ENCODE measurements at places on chromosomes 7 and 10.

DNA sequence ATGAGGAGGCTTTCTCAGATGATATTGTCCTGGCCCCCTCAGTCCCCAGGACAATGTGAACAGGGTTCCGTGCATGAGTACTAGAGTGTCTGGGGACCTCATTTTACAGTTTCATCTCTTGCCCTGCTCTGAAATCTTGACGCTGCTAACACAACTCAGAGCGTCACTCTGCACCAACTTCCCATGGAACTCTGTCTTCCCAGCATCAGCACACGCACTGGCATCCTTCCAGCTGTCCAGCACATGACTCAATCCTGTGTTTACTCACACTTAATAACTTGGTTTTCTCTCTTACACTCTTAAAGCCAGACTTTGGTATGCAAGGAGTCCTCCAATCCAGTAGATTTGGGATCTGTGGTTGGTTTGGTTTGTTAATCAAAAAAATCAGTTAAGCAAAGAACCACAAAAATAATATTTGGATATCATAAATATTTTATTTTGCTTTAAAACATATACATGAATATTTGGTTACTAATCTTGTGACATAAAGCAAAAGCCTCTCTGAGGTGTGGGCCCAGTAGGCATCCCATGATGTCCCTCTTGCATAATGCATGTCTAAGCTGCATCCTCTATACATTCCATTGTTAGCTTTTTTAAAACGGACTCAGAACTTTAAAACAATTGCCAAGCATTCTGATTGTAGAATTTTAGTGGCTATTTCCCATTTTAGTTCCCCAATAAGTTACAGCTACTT, 131.0 kb downstream of the CXCL12 start:
- H3K36me3 ChIP-seq, result no peaks in the 10 kb centered on the region
- peaks cover 36% of the 10 kb centered on the region for H3K27me3 ChIP-seq
- no peak for DNase-seq

DNA sequence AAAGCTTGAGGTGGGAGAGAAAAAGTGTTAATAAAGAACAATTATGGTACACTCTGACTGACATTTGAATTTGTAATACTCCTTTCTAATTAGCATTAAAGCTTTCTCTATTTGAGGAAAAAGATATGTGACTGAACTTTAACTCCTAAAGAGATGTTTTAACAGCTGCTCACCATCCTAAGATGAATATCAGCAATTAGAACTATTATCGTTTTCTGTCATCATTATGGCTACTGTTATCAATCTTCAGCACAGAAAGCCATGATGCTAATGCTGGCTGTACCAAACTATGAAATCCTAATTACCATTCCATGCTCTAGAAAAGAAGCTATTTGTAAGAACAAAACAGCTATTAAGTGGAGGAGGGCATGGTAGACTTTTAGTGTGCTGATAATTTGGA, 228.8 kb upstream of the CSTF2T start:
- no peaks in the 10 kb centered on the region for H3K27me3 ChIP-seq
- H3K36me3 ChIP-seq, result no peaks in the 10 kb centered on the region
- H3K4me3 ChIP-seq, result no peak overlapping the region

- peaks cover 18% of the 10 kb centered on the region for H3K27me3 ChIP-seq
- H3K27ac ChIP-seq, result no peak overlapping the region
- no peaks in the 10 kb centered on the region for H3K4me1 ChIP-seq
- no peaks in the 10 kb centered on the region for H3K36me3 ChIP-seq
- no peak for DNase-seq
Observed at GRCh38 chr10:47057471-47057870, 146.2 kb downstream of the PTPN20 start.

DNA sequence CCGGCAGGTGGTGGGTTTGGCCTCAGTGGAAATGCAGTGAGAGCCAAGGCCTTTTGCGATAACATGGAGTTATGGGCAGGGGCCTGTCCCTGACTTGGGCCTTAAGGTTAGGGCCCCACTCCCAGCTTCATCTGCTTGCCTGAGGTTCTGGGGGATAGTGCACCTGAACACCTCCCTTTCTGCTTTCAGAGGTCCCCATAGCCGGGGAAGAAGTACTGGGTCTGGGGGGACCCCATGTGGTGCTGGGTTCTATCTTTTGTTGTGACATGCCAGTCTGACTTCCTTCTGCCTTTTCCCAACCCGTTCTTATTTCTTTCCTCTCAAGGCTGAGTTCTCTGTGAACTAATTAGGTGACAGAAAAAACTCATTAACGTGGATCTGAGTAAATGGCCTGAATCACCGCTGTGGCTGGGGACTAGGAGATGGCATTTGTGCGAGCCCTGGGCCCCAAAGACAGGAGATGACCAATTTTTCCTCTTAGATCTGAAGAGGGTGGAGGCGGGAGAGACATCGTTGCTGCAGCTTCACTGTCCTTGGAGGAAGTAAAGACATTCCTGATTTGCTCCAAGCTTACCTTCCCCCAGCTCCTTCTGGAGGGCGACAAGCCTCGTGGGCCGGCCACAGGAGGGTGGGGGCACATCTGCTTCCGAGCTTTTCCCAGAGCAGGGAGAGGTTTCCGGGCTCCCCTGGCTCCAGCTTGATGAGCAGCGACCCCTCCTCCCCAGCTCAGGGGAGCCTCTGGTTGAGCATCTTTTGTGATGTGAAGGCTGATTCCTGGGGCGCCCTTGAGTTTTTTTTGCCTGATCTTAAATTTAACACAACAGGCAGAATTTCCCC, 2.0 kb downstream of the AGAP3 start:
- H3K27ac ChIP-seq, result peak overlapping the region; percentile 72
- peak overlapping the region; percentile 54 for H3K4me3 ChIP-seq
- H3K4me1 ChIP-seq, result peaks cover 31% of the 10 kb centered on the region
- H3K36me3 ChIP-seq, result peaks cover 5% of the 10 kb centered on the region
- H3K27me3 ChIP-seq, result peaks cover 9% of the 10 kb centered on the region

GRCh38 chr7:23715099-23715498, 5.1 kb downstream of the STK31 start:
- no peak for DNase-seq
- no peak overlapping the region for H3K27ac ChIP-seq
- no peaks in the 10 kb centered on the region for H3K27me3 ChIP-seq
- no peak overlapping the region for H3K4me3 ChIP-seq

DNA sequence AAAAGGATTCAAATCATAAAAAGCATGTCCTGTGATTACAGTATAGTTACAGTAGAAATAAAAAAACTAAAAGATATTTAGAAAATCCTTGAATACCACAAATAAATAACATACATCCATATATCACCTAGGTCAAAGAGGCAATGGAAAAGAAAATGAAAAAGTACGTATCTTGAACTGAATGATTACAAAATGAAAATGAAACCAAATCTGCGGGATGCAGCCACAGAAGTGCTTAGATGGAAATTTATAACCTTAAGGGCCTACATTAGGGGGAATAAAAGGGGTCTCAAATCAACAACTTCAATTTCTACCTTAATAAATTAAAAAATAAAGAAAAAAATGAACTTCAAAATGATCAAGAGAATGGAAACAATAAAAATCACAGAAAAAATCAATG, 879.0 kb upstream of the CELF2 start:
- no peaks in the 10 kb centered on the region for H3K27me3 ChIP-seq
- no peak for DNase-seq
- H3K36me3 ChIP-seq, result no peaks in the 10 kb centered on the region
- no peaks in the 10 kb centered on the region for H3K4me1 ChIP-seq
- H3K4me3 ChIP-seq, result peak overlapping the region; percentile 47

DNA sequence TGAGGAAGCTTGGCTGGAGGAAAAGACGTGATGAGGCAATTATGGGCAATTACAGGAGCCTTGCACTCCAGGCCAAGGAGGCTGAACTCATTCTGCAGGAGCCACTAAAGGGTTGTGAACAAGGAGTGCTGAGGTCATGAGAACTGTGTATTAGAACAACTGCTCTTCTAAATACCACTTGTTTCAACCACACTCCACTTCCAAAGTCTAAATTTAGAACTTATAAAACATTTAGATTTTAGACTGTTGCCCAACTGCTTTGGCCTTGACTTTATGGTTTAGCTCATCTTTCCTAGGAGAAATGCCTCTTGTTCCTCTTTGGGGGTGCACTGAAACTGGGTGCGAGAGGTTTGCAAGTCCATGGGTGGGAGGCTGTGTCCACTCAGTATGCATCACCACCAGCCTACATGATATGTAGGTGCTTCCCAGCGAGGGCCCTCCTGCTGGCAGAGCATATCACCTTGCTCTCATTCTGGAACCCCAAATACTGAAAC, 199.7 kb upstream of the AOAH start:
- H3K27ac ChIP-seq, result no peak overlapping the region
- no peak overlapping the region for H3K4me3 ChIP-seq

GRCh38 chr7:22700559-22701002, 26.4 kb upstream of the IL6 start:
- no peak overlapping the region for H3K27ac ChIP-seq
- peaks cover 12% of the 10 kb centered on the region for H3K27me3 ChIP-seq
- H3K36me3 ChIP-seq, result no peaks in the 10 kb centered on the region
- peaks cover 12% of the 10 kb centered on the region for H3K4me1 ChIP-seq

DNA sequence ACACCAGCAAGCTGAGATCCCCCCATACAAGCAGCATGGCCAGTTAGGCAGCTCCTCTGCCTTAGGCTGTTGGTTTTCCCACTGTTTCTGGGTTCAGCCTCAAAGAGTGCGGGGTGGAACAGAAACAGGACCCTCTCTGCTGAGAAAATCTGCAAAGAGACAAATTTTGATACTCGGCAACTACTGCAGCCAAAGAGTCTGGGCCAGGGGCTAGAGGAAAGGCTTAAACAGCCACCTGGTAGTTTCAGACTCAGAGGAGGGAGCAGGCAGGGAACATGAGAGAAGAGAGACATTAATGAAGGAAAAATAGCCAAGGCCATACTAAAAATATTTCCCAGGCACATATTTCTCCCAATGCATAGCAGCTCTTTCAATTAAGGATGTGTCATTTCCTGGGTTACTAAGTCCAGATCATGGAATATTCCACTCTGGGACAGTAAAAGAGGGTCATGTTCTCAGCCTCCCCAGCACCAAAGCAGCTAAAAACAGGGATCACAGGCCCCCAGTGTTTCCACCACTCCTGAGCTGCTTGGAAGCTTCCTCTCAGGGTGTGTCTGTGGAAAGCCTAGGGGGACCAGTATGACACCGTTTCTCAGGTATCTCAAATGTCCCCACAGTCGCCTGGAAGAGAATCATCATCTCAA, 29.8 kb downstream of the PDLIM1 start:
- no peaks in the 10 kb centered on the region for H3K4me1 ChIP-seq
- peaks cover 7% of the 10 kb centered on the region for H3K36me3 ChIP-seq
- no peak for DNase-seq
- H3K27me3 ChIP-seq, result no peaks in the 10 kb centered on the region
- no peak overlapping the region for H3K4me3 ChIP-seq

DNA sequence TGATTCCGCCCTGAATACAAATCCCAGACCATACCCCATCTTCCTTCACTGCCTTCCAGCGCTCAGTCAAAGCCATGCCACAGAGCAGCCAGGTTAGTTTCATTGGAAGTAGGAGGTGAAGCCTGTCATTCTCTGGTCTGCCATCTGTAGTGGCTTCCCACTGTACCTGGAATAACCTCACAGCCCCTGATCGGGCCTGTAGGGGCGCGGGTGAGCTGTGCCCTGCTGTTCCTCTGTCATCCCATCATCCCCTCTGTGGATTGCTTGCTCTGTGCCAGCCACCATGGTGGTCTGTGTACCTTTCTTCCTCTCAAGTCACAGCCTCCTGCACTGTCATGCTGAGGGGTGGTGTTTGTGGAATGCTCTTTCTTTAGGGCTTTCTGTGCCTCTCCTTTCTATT, 155.1 kb downstream of the ZNF22 start:
- peaks cover 24% of the 10 kb centered on the region for H3K27me3 ChIP-seq
- no peaks in the 10 kb centered on the region for H3K36me3 ChIP-seq
- no peaks in the 10 kb centered on the region for H3K4me1 ChIP-seq
- no peak overlapping the region for H3K4me3 ChIP-seq
- no peak overlapping the region for H3K27ac ChIP-seq

GRCh38 chr10:89553064-89553734, 17.8 kb upstream of the SLC16A12 start:
- no peak overlapping the region for H3K27ac ChIP-seq
- H3K36me3 ChIP-seq, result no peaks in the 10 kb centered on the region
- H3K27me3 ChIP-seq, result peaks cover 52% of the 10 kb centered on the region
- DNase-seq, result no peak
- H3K4me3 ChIP-seq, result no peak overlapping the region

DNA sequence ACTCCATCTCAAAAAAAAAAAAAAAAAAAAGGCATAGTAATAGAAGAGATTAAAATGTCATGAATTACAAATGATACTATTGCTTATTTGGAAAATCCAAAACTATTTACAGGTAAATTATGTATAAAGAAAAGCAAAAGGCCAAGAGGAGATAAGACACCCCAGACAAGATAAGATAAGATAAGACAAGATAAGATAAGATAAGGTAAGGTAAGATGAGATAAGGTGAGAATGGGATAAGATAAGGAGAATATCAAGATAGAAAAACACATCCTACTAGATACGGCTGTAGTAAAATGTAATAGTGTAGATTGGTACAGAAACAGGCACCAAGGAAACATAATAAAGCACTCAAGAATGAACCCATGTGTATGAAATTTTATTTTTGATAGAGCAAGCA, 20.9 kb downstream of the VIM start:
- no peak overlapping the region for H3K27ac ChIP-seq
- no peak for DNase-seq
- no peaks in the 10 kb centered on the region for H3K4me1 ChIP-seq
- H3K27me3 ChIP-seq, result no peaks in the 10 kb centered on the region

GRCh38 chr7:137934176-137934826, 67.6 kb downstream of the CREB3L2 start:
- no peak for DNase-seq
- peak overlapping the region; percentile 86 for H3K4me3 ChIP-seq
- H3K27me3 ChIP-seq, result no peaks in the 10 kb centered on the region
- peak overlapping the region; percentile 90 for H3K27ac ChIP-seq

DNA sequence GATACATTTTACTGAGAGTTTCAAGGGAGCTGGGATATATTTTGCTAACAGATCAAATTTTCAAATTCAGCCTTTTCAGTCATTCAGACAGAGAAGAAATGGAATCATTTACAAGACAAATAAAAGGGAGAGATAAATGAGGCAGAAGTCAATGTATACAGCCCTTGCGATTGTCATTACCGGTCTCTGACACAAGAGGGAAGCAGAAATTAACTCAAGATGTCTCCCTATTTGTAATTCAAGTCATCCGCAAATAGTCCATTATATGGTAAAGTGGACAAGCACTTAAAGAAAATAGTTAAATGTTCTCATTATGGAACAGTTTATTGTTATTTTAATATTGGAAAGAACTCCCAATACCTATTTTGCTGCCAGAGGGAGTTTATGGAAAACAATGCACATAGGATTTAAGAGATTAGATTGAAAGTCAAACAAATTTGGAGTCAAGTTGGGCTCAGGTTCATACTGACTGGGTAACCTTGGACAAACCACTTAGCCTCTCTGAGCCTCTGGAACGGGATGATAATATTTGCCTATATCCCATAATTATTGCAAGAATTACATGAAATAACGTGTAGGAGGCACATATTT, 89.3 kb upstream of the PRKCQ start:
- no peak overlapping the region for H3K4me3 ChIP-seq
- no peaks in the 10 kb centered on the region for H3K27me3 ChIP-seq
- H3K27ac ChIP-seq, result no peak overlapping the region
- peaks cover 6% of the 10 kb centered on the region for H3K4me1 ChIP-seq
- no peak for DNase-seq

- H3K27ac ChIP-seq, result peak overlapping the region; percentile 94
- peaks cover 53% of the 10 kb centered on the region for H3K4me1 ChIP-seq
- peak overlapping the region; percentile 71 for H3K4me3 ChIP-seq
- peaks cover 64% of the 10 kb centered on the region for H3K36me3 ChIP-seq
- peak; percentile 25 for DNase-seq
- no peaks in the 10 kb centered on the region for H3K27me3 ChIP-seq
Observed at GRCh38 chr7:130986261-130986690, 252.3 kb upstream of the KLF14 start.

All from effector memory CD8-positive, alpha-beta T cell (primary cell).